Breast epithelium (tissue), 4 donors: ENCODE measurements at places on chromosomes 11 and 22. TPM values are rescaled to one million over a fixed set of nuclear protein-coding genes. Genes with fewer than 3 reads are reported as not detected.

DNA sequence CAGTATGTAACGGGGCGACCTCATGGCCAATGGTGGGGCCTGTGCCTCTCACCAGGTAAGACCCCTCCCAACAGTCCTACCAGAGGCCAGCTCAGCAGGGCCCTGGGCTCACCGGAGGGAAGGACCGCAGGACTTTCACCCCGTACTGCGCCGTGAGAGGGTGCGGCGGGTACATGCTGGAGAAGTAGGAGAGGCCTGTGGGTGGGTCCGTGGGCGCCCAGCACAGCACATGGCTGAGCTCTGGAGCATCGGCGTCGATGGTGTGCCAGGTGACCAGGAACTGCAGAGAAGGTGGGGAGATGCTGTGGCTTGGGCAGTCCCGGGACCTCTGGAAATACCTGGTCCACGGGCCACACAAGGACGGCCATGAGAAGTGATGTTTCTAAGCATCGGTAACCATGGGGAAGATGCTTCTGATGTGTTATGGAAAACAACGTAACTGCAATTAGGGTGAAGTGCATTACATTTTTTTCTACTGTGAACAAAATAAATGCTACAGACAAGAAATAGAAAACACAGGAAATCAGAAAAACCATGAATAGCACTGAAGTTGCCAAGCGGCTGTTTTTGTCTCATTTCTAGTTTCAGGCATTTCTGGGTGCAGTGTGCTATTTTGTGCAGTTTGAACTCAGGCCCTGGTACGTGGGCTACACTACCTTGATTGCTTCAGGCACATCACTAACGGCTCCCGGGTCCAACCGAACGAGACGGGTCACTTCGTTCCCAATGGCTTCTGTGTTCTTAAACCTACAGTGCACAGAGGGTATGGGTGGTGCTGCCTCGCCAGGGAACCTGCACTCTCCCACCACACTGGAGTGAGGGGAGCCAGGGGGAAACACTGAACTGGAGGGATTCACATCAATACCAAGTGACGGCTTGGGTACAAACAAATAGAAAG lies 46.5 kb upstream of the SERPIND1 start:
- DNase-seq, result no peak

Gene RAB1B
- 99.4 TPM for total RNA-seq

GRCh38 chr22:38570779-38571364 lies 889 bp upstream of the DMC1 start:
- peak; percentile 40 for DNase-seq

DNA sequence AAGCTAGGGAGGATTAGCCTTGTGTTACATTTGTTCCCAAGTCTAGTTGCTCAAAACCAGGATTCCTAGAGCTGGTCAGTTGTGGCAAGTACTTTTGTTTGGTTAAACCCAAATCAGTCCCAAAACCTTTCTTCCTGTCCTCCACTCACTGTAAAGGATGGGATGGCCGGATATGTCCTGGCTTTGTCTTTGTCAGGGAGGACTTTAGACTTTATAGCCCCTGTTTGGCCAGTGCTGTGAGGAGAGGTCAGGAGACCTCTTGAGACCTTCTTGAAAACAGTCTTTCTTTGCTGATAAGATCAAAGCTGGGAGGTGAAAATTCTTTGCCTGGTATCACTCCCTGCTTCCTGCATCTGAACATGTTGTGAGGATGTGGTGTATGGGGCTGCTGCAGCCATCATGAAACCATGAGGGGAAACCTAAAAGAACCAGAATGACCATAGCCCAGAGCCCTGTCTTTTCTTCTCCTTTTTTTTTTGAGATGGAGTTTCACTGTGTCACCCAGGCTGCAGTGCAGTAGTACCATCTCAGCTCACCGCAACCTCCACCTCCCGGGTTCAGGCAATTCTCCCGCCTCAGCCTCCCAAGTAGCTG lies 43.6 kb upstream of the FTH1 start:
- no peak for DNase-seq

Gene F2
- not detected for total RNA-seq

Gene CABP4
- 3.5 TPM for total RNA-seq

- DNase-seq, result no peak
Observed at GRCh38 chr22:44242946-44243724, 62.4 kb downstream of the PARVG start.

DNA sequence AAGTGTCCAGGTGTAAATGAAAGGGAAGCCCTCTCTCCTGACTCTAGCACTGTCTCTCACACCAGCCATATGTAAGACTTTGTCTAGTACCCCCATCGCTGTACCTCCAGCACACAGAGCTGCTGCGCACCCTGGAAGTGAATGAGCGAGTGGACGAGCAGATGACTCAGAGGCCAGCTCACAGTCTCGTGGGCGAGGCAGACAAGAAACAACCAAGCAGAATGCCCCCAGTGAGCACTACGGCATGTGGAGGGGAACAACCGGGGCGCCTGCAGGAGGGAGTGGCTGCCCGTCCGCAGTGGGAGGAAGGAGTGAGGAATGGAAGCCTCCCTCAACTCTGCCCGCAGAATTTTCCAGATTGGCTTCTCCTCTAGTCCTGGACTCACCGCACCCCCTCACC lies 46.4 kb downstream of the MCM5 start:
- DNase-seq, result no peak

Gene C11orf91
- not detected for total RNA-seq

GRCh38 chr11:34566736-34567135 lies 53.1 kb upstream of the ELF5 start:
- no peak for DNase-seq

- no peak for DNase-seq
Observed at GRCh38 chr22:25039754-25040153, 87.2 kb downstream of the KIAA1671 start.

DNA sequence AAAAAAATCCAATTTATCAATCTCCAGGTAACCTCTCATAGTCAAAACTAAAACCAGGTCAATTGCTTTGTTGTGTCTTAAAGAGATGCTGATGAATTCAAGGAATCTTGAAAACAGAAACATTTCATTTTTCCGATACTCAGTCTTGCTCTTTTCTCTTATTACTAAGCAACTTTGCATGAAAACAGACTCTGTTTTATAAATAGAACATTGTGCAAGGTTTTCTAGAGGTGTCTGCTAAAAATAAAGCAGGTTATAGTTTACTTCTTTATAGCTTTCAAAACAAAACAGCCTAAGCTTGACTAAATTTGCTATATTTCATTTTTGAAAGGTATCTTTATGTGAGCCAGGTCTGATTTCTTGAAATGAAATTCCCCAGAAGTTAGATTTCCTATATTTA lies 109.3 kb downstream of the ARL14EP start:
- no peak for DNase-seq

Gene GPHA2
- not detected for total RNA-seq

Gene ANO5
- 4.2 TPM for total RNA-seq

Gene LMO1
- total RNA-seq, result not detected

Gene GLYATL1
- 0.73 TPM for total RNA-seq

GRCh38 chr22:19970031-19970478 lies 28.4 kb upstream of the TXNRD2 start:
- DNase-seq, result no peak

DNA sequence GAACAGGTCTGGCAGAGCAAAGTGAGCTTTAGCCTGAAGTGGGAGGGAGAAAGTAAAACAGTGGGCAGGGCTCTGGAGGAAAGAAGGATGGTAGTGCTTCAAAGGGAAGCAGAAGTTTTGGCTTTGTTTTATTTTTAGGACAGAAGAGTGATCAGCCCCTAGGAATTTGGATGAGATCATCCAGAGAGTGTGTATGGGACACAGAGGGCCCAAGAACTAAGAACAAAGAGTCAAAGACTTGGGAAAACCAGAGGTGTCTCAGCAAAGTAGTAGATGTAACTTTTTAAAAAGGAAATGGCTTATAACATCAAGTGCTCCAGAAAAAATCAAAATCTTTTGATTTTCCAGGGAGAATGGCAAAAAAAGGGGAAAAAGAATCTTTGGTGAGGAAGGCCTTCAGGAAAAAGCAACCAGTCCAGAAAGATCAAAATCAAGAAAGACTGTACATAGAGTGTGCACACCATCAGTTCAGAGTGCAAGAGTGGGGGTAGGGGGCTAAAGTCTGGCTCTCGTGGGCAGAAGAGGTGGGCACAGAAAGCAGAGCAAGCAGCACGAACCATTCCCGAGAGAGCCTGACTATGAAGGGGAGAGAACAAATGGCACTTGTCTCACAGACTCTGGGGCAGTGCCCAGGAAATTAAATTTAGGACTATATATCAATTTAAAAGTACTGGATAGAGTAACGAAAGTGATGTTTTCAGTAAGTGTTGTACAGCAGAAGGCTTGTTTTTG lies 30.0 kb downstream of the MAPK1 start:
- no peak for DNase-seq

Gene ZMAT5
- total RNA-seq, result 23.0 TPM

Gene PRR14L
- 24.9 TPM for total RNA-seq

Gene ACRV1
- total RNA-seq, result not detected

Gene HBG2
- total RNA-seq, result not detected

DNA sequence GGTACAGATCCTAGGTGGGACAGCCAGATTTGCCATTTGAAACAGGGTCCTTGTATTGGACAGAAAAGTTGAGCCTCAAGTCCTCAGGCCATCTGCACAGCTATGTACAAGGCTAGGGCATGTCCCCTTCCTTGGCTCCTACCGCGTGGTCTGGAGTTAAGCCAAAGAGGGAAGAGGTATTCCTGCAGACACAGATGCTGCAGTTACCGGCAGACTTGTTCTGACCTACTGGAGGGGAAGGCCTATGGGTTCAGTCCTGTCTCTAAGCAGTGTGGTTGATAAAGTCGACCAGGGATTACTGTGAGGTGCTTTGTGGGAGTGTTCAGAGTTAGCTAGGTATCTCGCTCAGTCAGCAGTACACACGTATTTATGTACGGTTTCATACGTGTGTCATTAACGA lies 180.6 kb downstream of the ADAMTS15 start:
- no peak for DNase-seq

DNA sequence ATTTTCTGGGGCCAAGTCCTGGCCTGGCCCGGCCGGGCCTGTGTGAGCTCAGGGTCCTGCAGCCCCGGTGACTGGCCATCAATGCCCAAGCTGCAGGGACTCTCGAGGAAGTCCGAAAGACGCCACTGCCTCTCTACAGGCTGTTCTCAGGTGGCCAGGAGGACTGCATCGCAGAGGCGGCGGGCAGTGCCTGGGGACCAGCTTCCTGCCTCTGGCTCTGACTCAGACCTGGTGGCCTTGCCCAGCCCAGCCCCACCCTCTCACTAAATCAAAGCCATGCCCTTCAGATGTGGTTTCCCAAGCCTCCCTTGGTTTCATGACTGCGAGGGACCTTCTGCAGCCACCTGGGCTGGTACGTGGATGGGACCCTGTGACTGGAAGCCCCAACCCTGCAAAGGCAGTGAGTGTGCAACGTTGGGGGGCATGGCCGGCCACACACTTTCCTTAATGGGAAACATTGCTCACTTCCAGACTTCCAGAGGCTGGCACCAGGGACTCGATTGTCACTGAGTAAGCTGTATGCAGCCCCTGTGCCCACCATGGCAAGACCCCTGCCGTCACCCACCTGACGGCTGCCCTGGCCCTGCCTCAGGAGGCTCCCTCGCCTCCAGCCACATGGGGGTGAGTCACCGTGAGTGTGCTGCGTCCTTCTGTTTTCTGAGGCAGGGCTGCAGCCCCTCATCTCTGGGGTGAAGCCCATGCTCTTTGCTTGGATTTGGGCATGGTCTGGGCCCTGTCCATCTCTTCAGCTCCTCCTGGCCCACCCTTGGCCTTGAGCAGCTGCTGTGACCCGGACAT lies 6.0 kb upstream of the FGF3 start:
- no peak for DNase-seq

- DNase-seq, result no peak
Observed at GRCh38 chr22:19464546-19464945, 14.4 kb downstream of the UFD1 start.

GRCh38 chr11:132840660-132841059 lies 691.6 kb downstream of the OPCML start:
- no peak for DNase-seq

DNA sequence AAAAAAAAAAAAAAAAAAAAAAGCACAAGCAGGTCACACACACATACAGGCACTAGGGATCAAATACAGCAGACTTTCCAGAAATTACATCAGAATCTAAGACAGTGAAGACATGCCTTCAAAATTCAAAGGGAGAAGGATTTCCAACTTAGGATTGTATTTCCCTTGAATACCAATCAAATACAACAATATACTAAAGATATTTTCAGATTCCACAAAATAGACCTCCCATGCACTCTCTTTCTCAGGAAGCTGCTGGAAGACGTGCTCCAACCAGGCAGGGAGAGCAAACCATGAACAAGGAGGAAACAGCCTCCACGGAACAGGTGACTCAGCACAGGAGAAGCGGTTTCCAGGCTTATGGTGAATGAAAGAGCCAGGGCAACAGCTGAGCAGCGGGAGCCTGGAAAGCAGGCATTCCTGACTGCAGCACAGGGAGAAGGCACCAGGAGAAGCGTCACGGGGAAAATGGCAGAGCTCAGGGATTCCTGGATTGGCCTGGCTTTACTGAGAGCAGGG lies 32.0 kb downstream of the TMEM184B start:
- DNase-seq, result no peak

DNA sequence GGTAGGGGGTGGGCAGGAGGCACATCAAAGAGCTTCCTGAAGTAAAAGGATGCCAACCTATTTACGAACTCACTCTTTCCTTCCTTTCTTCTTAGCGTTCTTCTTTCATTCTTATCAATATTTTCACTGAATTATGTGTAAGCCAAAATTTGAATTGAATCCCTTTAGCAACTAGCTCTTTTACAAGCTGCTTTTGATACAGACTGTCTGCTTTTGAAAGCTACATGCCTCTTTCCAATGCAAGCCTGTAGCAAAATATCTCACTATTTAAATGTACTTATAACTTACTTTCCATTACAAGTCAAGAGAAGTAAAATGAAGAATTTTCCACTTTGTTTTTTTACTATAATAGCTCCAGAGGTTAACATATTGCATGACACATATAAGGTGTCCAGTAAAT lies 186.6 kb downstream of the NXPE2 start:
- no peak for DNase-seq

- no peak for DNase-seq
Observed at GRCh38 chr11:17396598-17397310, 8.3 kb upstream of the KCNJ11 start.

DNA sequence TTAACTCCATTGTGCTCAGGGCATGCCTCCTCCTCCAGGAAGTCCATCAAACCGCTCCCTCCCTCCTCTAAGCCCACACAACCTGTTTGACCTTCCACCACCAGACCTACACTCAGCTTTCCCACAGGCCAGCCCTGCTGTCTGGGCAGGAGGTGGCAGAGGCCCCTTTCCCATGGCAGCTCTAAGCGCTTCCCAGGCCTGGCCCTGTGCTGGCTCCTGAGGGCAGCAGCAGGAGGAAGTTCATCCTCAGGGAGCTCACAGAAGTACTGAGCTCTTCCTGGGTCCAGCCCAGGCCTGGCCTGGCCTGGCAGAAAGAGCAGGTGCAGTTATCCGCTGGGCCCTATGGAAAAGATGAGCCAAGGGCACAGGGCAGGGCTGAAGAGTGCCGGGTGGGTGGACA lies 31.4 kb downstream of the ARAP1 start:
- DNase-seq, result no peak

GRCh38 chr11:16881766-16882165 lies 132.4 kb downstream of the PLEKHA7 start:
- no peak for DNase-seq
